Subcutaneous adipose tissue (tissue), 4 donors: ENCODE measurements at places on chromosomes 4 and X. TPM values are rescaled to one million over a fixed set of nuclear protein-coding genes. Genes with fewer than 3 reads are reported as not detected.

The MTMR8 gene
- total RNA-seq = 1.1 TPM

The MMRN1 gene
- total RNA-seq = 27.5 TPM

The HHIP gene
- total RNA-seq = 0.44 TPM

The BEX1 gene
- total RNA-seq = not detected

The CCKAR gene
- not detected for total RNA-seq
